ENCODE measurements at places on chromosomes 11 and 22.

DNA sequence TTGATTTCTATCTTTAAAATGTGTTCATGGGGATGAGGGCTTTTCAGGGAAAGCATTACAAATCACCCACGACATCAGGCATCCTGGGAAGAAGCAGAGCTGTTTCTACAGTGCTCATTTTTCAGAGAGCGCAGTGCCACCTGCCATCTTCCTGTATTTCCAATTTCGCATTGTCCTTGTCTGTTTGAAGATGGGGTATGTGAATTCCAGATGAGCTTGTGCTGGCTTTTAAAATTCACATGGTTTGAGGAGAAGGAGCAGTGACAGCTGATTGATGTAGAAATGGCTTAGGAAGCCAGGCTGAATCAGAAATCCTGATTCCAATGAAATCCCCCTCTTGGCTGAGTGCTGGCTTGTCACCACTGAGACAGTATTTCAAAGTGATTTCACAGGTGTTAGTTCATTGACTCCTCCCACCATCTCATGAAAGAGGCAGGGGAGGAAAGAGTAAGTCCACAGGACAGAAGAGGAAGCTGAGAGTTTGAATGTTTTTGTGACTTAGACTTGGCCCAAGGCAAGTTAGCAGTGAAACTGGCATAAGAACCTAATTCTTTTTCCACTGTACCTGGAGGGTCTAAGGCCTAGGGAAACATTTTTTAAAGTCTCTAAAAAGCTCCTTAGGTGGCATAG lies 344.6 kb upstream of the C11orf87 start:
- no peak for DNase-seq

GRCh38 chr11:130937051-130937450 lies 20.8 kb upstream of the SNX19 start:
- no peak for DNase-seq

GRCh38 chr11:103358251-103358650 lies 249.0 kb downstream of the DYNC2H1 start:
- DNase-seq: no peak

DNA sequence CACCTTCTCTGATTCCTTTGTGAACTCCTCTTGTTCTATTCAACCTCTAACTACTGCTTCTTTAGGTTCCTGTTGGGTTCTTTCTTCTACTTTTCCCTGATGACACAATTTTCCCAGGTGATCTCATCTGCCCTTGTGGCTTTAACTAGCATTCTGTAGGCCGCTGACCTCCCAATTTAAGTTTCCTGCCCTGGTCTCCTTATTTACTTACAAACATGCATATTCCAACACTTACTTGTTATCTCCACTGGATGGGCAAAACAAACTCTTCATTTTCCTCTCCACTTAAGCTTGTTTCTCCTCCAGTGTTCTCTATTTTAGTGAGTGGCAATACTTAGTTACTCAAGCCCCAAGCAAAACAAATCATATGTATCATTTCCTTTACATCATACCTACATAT lies 734.5 kb downstream of the METTL15 start:
- DNase-seq: no peak

Data from CD4-positive, alpha-beta T cell (primary cell).